ENCODE measurements at places on chromosomes 12 and 14. TPM values are rescaled to one million over a fixed set of nuclear protein-coding genes. Genes with fewer than 3 reads are reported as not detected.

The INSM2 gene
- not detected for total RNA-seq

The SLC5A8 gene
- 0.10 TPM for total RNA-seq

The RPL10L gene
- not detected for total RNA-seq

- DNase-seq = peak; percentile 87
These were observed at the start of gene BCL11B for GRCh38 chr14:99271951-99272631. Gene BCL11B, minus strand, starts transcription at chr14:99272197. Its CDS starts 979 bp downstream, at chr14:99271218.

DNA sequence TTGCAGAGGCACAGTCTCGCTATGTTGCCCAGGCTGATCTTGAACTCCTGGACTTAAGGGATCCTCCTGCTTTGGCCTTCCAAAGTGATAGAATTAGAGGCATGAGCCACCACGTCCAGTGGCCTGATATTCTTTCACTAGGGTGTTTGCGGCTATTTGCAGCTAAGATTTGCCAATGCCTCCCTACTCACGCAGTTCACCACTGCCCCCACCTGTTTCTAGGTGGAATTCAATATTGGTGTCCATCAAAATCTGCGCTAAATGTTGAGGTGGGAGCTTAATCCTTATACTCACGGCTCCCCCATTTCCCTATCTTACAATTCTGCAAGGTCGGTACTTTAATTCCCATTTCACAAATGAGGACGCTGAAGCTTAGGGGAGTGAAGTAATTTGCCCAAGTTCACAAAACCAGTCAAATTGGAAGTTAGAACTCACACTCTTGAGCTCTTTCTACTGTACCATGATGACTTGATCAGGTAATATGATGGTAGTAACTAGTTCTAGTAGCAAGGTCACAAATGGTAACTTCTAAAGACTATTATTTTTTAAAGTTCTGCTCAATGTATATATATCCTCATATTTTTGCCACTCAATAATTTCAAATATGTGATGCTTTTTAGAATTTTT is 22.1 kb upstream of the LRRC9 start:
- DNase-seq = no peak

- peak; percentile 89 for DNase-seq
These were observed 56.6 kb downstream of the METTL25 start for GRCh38 chr12:82414926-82415325.

GRCh38 chr12:38516418-38516817 is 199.8 kb downstream of the ALG10B start:
- DNase-seq = no peak

DNA sequence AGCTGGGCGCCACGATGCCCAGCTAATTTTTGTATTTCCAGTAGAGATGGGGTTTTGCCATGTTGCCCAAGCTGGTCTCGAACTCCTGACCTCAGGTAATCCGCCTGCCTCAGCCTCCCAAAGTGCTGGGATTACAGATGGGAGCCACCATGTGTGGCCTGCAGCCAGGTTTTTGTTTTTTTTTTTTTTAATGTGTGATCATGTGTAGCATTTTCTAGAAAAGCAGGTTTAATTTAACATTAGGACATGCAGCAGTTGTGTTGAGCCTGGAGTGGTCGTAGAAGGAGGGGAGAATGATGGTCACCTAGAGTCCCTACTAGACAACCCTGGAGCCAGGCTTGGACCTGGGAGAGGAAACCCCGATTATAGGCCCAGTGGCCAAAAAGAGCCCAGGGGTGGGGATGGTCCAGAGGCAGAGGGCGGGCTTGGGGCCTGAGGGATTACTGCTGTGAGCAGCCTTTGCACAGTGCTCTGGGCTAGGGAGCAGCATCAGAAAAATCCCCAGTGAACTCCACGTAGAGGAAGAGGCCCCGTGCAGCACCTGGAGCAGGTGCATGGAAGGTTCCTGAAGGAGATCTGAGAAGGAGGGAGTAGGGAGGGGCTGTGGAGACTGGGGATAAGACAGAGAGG is 13.6 kb downstream of the DLK1 start:
- no peak for DNase-seq
